ENCODE measurements at places on chromosomes 5 and 9.
A peak's percentile ranks its signal among the peaks of the same experiment; 100 is the strongest.

DNA sequence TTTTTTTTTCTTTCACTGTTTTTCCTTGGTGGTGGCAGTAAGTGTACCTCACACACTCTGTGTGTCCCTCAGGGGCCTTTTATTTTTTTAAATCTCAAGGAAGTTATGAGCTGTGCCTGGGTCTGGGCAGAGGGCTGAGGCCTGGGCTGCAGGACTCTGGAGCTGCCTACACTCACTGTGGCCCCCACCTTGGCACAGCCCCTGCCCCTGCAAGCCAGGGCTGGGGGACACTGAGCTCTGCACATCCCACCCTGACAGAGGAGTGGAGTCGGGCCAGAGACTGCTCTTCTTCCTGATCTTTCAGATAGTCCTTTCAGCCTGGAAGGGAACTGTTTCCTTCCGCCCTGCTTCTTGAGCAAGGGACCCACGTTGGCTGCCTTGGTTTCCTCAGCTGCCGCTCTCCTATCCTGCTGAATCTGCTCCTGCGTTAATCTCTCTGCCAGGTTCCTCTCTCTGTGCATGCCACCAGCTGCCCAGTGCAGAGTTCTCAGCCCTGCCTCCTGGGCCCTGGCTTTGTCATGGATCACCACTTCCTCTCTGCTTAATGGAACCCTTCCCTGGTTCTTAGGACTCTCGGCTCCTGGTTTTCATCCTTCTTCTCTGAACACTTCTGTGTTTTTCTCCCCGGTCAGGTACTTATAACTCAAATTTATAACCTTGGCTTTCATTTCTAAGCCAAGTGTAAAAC, 502.3 kb downstream of the DIRAS2 start:
- DNase-seq, result no peak

GRCh38 chr9:95316794-95317118, 753 bp downstream of the FANCC start:
- peak; percentile 56 for DNase-seq

- DNase-seq, result no peak
Measured at GRCh38 chr9:2180154-2180553, 165.0 kb downstream of the SMARCA2 start.

DNA sequence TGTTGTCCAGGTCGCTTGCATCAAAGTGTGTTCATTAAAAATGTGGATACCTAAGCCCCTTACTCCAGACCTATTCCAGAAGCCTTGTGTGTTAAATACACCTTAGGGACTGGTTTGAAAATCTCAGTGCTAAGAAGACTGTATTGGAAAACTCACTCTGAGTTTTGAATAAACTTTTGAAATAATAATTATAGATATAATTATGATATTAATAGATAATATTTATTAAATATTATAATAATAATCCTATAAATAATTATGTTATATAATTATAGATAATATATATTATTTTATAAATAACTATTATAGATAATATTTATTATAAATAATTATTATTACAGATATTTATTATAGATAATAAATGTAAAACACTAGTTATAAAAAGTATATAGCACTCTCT, 165.3 kb downstream of the ARRDC3 start:
- no peak for DNase-seq

DNA sequence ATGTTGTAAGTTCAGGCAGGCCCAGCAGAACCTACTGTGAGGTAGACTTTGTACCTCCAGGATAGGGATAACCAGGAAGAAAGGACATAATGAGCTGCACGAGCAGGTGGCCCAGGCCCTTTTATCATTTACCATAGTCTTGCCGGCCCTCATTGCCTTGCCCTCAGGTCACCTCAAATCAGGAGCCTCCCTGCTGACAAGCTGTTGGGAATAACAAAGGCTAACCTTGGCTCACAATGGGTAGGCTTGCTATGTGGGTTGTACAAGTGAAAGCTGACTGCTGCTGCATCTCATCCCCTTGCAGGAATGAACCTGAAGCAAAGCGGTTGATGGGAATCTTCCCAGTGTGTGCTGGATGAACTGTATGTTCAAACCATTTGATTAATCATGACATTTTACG, 159.5 kb upstream of the ACTBL2 start:
- no peak for DNase-seq

DNA sequence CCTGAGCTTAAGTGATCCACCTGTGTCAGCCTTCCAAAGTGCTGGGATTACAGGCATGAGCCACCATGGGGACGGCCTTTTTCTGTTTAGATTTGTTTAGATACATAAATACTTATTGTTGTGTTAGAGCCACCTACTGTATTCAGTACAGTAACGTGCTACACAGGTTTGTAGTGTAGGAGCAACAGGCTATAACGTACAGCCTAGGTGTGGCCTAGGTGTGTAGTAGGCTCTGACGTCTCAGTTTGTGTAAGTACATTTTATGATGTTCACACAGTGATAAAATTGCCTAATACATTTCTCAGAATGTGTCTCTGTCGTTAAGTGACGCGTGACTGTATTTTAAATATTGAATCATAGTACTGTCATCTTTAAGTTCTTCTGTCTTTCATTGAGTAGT, 84.1 kb downstream of the MELK start:
- DNase-seq, result no peak

DNA sequence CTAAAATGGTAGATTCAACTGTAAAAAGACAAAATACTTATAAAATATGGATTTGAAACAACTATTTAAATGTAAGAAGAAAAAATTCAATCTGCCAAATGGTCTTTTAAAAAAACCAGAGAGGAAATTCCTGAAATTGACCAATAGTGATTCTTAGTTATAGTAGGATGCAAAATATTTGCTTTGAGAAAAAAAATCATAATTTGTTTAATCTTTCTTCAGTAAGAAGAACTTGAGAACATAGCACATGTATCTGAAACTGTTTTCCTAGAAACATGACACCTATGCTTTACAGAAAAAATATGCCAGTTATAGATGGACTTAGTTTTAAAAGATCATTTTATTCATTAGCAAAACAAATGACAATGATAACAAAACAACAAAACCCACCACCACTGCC, 186.9 kb upstream of the CD180 start:
- no peak for DNase-seq

DNA sequence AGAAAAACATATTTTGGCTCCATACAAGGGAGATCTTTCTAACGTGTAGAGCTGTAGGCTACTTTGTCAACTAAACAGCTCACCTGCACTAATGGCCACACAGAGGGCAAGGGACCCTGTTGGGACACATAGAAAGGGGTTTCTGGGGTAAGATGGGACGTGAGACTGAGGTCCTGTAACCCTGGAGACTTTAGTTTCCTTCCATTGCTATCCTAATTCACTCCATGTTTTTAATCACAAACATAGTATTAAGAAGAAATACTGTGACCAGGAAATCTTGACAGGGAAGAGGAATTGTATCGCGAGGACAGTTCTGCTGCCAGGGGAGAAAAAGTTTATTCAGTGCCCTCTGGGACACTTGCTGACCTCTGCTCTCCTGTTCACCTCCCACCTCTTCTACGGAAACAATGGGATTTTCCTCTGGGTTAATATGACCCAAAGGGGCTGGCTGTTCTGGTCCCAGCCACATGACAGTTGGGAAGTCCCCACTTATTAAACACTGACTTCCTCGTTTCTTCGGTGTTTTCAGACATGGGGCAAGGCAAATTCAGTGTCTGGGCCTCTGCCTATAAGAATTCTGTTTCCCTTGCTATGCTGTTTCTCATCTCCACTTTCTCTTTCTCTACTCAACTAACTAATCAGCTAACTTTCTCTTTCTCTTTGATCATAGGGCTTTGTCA, 106.9 kb upstream of the SEMA6A start:
- no peak for DNase-seq

- peak; percentile 26 for DNase-seq
Measured at GRCh38 chr9:106941916-106942315, 79.0 kb downstream of the ZNF462 start.

DNA sequence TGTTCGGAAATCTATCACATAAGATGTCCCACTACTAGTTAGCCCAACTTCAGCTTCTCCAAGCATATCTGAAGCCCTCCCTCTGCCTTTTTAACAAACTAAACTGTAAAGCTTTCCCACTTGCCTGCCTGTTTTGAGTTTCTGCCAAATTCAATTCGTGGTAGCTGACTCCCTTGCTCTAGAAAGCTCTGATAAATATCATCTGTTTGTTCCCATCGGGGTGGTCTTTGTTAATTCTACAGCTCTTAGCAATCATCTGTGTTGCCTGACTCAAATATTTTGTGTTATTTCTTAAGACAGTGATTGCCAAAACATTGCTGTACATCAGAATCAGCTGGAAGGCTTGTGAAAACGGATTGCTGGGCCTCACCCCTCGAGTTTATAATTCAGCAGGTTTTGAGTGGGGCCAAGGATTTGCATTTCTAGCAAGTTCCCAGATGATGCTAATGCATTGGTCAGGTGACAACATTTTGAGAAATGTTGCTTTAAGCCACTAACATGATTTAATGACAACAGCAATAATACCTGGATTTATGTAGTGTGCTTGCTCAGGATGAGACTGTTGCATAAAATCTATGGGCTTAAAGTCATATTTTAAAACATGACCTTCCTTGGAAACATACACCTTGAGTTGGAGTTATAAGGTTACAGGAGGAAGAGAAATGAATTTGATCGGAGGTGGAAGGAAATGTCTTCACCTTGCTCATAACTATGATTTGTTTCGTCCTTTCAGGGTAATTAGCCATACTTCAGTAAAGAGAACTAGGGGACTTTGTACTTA, 631.9 kb downstream of the PSAT1 start:
- no peak for DNase-seq

- DNase-seq, result no peak
Measured at GRCh38 chr5:72351376-72351775, 31.2 kb downstream of the PTCD2 start.

DNA sequence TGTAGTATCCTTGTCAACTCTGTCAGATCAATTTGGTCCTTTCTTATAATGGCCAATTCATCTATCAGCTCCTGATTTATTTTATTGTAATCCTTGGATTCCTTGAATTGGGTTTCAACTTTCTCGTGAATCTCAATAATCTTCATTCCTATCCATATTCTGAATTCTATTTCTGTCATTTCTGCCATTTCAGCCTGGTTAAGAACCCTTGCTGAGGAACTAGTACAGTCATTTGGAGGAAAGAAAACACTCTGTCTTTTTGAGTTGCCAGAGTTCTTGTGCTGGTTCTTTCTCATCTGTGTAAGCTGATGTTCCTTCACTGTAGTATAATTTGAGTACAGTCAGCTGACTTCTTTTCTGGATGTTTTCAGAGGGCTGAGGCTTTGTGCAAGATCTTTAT, 84.5 kb downstream of the CETN3 start:
- DNase-seq, result no peak

DNA sequence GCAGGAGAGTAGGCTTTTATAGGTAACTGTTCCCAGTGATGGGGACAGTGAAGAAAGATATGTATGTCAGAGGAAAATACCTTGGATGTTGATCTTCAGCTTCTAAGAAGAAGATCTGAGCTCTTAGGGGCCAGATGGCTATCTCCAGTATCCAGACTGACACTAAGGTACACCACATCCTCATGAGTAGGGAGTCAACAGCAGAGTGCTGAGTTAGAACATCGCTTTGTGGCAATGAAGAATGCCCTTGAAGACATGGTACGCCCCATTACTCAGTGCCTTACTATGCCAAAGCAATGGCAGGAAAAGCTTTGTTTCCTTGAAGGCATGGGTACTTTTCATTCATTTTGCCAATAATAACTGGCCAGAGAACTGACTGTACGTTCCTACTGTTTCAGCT, 263.7 kb downstream of the CEMIP2 start:
- no peak for DNase-seq

DNA sequence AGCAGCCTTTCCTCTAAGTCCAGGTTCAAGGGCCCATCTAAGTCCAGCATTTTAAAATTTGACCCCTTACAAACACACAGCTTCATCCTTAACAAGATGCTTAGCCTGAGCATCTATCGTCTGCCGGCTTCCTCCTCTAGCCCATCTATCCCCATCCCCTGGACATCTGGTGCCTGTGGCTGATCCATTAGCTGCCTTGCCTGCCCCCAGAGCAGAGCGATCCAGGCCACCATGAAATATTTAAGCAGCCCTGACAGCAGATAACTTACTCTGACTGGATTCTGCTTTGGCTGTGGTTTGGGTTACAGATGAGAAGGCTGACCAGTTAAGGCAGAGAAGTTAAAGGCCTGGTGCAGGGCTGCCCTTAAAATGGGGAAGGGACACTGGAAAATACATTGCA, 30.9 kb upstream of the CPEB4 start:
- DNase-seq, result no peak

DNA sequence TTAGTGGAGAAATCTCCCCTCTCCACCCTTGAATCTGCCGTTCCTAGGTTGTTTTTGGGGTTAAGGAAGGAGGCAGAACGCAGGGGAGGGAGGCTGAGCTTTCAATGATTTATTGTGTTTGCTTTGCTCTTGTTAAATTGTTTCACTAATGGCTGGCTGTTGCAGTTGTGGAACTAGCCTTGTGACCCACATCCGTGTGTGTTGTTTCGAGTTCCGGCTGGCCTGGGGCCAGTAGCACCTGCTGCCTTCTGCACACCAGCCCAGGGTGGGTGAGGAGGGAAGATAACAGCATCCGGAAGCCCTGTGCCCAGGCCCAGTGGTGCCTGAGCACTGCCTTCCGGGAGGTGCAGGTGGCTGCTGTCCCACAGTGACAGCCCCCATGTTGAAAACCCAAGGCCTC, 3.6 kb downstream of the ERGIC1 start:
- no peak for DNase-seq

DNA sequence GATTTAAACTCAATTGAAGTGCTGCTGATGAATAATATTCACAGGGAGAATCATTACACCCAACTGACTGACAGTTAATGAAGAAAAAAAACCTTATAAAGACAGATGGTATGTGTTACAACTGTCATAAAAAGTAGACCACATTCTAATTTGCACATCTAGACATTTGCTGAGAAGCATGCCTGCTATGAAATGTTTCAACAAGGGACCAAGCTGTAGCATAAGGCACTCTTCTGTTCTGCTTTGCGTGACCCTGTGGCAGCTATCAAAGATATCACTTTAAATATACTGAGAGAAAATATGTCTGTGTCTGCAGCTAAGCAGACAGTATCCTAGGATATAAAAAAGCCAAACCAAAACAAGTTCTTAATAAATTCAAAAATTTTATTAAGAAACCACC, 153.7 kb downstream of the TMEM232 start:
- DNase-seq, result no peak

GRCh38 chr5:139960723-139961383, 82.2 kb downstream of the NRG2 start:
- DNase-seq, result no peak

GRCh38 chr5:35826554-35826953, 30.1 kb upstream of the IL7R start:
- no peak for DNase-seq

DNA sequence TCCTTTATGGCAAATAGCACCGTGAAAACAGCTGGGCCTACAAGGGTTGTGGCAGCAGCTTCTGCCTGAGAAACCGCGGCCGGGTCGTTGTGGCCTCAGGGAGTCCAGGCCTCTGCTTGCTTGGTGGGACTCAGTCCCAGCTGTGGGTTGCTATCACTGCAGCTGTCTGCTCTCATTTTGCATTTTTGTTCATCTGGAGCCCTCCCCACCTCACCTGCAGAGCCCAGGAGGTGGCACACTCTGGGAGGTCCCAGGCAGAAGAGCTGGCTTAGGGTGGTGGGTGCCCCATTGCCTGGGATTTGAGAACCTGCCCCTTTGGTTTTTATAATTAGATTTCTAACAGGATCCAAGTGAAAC, 138.4 kb downstream of the GADD45G start:
- DNase-seq, result no peak

GRCh38 chr5:181053488-181054121, 13.5 kb downstream of the BTNL9 start:
- DNase-seq, result no peak
